ENCODE measurements at places on chromosomes 11 and 22.

- DNase-seq, result no peak
Observed at GRCh38 chr11:101345891-101346290, 216.3 kb upstream of the PGR start.

DNA sequence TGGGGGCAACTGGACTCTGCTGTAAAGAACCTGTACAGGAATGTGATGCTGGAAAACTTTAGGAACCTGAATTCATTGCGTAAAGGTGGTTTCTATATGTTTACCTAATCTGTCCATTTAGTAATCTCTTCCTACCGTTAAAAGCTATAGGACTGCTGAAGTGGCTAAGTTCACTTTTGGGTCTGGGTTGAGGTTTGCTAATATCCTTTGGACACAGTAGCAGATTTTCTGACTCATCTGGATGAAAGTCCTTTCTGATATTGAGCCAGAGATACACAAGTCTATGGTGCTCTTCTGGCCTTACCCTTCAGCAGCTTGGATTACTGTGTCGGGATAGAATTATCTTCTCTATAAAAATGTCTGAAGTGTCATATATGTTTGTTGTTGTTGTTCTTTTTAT is 16.9 kb downstream of the ZNF215 start:
- DNase-seq, result no peak

DNA sequence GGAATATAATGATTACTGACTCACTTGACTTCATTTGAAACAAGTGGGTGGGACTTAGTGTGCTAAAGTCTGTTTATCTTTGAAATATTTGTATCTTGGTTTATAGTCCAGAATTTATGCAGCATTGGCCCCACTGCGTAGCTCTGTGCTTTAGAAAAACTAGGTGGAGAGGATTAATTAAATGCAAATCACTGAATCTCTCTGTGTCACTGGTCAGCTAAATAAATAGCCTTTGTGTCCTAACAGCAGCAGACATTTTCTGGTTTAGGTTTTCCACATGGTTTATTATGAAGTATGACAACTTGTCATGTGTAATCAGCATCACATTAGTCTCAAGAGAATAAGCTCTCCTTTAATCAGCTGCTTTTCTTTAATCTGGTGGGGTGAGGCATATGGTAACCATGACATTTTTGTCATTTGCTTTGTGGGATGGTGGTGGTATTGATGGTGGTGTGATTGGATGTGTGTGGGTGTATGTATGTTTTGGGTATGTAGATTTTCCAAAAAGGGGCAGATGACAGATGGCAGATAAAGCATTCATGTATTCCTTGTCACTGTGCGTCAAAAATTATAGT is 33.9 kb downstream of the BCL2L13 start:
- DNase-seq, result no peak

DNA sequence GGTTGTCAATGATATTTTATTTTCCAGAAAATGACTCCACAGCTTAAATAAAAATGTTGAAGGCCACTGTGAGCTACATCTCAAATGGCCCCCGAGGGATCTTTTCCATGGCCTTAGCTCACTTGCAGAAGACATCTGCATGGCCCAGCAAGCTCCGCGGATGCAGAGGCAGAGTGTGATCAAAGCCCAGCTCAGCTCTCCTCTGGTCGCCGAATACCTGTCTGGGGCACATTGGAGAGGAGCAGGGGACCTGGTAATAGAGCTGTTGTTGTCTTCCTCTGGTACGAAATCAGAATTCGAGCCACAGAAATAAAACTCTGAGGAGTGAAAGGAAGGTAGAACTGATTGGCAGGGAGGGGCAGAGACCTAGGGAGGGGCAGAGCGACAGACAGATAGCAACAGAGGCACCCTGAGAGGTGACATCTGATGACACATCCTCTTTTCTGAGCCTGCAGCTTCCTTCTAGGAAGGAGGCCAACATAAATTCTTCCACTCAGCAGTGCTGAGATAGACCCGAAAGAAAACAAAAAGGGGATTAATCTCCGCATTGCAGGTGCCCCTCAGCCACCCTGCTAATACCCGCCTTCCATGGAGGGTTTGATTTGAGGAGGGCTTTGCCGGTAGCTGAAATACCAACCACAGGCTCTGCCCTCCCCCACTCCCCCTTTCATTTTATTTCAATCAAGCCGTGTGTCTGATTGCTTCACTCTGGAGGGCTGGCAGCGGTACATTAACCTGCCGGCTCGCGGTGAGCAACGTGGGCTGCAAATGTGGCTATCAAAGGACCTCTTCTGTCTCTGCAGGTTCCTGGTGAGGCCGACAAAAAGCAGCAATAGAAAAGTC is 759.4 kb downstream of the OPCML start:
- DNase-seq, result no peak

DNA sequence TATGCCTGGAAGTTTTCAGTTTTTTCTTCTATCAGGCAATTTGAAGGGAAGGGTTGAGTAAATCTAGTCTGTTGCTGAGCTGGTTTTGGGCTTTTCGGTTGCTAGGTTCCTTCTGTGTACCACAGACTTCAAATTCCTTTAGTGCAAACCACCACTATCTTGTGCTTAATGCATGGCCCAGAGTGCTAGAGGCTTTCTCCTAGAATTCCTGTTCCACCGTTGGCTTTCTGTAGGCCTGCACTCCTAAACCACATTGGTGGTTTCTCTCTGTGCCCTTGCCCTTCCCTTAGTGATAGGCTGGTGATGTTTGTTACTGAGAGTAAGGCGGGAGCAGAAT is 47.1 kb upstream of the CTSC start:
- DNase-seq, result no peak
